Iris pigment epithelial cell (primary cell): ENCODE measurements at places on chromosomes 5 and 9.

GRCh38 chr5:102663749-102664530 is 91.2 kb upstream of the PAM start:
- peak; percentile 29 for DNase-seq

DNA sequence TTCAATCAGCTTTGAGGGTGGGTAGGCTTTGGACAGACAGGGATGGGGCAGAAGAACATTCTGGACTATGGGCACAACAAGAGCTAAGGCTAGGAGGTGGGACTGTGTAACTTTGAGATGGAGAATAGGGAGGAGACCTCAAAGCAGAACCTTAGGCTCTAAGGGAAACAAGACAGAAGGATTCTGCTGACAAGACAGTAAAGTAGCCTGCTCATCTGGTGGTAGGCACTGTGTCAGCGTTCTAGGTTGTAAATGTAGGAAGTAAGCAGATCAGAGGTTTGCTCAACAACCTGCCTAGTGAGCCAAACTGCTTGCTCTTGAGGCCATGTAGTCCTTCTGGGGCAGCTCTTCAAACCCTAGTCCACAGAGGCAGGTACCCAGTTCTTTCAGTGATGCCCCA is 15.0 kb upstream of the IL12B start:
- no peak for DNase-seq

- DNase-seq = no peak
Observed at GRCh38 chr5:32595118-32595517, 9.8 kb downstream of the SUB1 start.

- peak; percentile 22 for DNase-seq
Observed at GRCh38 chr9:41229408-41230401, 40.6 kb upstream of the ZNG1F start.

DNA sequence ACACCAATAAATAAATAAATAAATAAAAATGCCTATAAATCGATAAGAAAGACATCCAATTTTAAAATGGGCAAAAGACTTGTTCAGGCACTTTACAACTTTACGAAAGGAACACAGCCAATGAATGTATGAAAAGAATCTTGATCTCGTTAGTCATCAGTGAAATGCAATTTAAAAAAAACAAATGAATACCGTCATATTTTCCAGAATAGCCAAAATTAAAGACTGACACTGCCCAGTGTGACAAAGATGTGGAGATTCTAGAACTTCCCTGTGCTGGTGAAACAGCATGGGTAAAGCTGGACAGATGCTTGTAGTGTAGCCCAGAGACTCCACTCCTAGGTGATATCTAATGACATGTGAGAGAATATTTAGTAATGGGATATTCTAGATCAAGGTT is 127.1 kb downstream of the GOLPH3 start:
- no peak for DNase-seq

GRCh38 chr9:129319938-129320481 is 141.9 kb upstream of the IER5L start:
- DNase-seq = no peak

- peak; percentile 26 for DNase-seq
Observed at GRCh38 chr5:150448952-150449516, 505 bp downstream of the RPS14 start.

DNA sequence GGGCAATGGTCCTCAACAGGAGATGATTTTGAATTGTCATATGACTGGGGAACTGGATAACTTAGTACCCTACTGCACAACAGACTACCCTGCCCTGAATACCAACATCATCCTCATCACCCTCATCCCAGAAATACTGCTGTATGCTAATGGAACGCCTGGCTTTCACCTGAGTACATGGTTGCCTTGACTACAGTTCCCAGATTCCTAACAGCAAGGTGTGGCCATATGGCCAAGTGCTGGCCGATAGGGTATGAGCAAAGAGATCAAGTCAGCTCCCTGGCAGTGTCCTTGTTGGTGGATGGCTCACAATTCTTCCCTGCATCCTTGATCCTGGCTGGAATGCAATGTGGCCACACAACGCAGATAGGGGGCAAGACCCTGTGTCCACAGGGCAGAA is 31.2 kb upstream of the IRX2 start:
- DNase-seq = no peak

DNA sequence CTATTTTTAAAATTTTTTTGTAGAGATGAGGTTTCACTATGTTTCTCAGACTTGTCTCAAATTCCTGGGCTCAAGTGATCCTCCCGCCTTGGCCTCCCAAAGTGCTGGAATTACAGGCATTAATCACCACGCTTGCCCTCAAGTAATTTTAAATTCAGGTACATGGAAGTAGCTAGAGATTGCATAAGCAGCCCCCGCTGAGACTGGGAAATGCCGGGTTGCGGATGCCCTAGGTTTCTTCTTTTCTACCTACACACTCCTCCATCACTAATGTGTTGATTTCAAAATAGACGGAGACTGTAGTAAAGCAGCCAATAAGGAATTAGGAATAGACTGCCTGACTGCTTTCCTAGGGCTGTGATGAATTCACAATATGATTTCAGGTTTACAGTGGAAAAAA is 202.4 kb downstream of the FANCC start:
- no peak for DNase-seq
